ENCODE measurements at places on chromosomes 11 and 22.

GRCh38 chr22:36916034-36916433 lies 2.6 kb downstream of the CSF2RB start:
- DNase-seq, result no peak

DNA sequence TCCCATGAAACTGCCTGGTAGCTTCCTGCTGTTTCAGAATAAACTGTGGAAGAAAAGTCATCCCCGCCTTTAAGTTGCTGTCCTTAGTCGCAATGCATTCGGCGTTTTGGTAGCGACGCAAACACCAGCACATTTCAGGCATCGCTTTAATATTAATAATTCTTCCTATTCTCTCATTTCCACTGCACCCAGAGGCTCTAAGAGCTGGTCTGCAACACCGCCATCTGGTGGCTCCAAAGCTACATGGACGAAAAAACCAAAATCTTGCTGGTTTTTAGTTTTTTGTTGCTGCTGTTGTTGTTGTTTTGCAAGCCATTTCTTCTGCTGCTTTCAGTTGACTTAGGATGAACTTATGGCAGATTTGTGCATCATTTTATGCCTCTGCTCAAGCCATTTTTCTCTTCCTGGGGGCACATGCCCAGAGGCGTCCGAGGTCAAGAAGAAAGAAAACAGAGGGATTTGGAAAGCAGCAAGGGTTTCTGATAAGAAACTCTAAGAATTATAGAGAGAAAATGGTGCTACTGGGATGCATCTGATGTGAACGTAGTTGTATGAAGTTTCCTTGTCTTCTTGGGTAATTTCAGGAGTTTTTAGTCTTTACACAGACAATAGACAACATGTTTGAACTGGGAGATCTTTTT lies 345.4 kb upstream of the KIRREL3 start:
- DNase-seq, result no peak

DNA sequence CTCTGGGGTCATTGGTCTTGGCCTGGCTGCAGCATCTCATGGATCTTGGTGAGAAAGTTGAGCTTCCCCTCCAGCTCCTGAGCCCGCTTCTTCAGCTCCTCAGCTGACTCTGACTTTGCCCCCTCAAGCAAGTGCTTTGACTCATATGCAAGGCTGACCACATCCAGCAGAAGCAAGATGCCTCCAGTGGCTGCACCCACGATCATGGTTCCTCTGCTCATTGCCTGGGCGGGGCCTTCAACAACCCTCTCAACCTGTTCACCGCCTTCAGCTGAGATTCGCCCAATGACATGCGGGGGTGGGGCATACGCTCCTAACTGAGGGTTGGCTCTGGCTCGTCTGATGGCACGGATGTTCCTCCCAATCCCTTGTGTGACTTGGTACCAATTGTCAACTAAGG lies 11.9 kb downstream of the APOL2 start:
- DNase-seq, result no peak

GRCh38 chr11:112300094-112300786 lies 39.6 kb upstream of the PLET1 start:
- DNase-seq, result no peak

- no peak for DNase-seq
These were observed 2373.1 kb upstream of the RAG2 start for GRCh38 chr11:38971141-38971540.

DNA sequence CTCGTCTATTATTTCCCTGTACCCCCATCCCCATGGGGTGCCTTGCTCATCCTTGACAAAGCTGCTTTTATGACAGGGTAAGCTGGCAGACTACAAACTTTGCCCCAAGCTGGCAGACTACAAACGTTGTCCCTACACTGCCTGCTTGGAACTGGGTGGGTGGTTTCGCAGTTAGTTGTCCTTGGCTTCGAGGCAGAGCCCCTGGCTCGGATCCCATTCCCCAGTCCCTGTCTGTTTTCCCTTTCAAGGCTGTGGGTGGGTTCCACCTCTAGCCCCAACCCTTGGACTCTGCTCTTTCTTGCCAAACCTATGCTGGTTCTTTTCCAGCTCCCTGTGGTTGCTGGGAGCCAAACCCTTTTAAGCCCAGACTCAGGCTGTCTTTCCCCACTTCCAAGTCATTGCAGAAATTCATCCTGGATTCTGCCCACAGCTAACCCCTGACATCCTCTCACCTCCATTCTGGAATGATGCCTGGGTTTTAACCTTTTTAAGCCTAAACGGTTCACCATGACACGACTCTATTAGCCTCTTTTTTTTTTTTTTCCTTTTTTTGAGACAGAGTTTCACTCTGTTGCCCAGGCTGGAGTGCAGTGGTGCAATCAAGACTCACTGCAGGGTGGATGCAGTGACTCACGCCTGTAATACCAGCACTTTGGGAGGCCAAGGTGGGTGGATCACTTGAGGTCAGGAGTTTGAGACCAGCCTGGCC lies 9.2 kb upstream of the RBM14 start:
- peak; percentile 41 for DNase-seq

DNA sequence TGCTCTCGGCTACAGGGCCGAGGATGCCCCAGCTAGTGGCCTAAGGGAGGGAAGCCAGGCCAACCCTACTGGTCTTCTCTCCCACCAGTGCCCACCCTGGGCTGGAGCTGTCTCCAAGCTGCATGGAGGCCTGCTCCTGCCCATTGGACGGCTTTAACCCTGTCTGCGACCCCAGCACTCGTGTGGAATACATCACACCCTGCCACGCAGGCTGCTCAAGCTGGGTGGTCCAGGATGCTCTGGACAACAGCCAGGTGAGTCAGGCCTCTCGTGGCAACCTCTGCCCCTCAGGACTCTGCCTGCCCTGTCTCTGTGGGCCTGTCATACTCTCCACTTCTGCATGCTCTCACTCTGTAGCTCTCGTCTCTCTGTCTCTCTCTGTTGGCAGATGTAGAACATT lies 44.1 kb upstream of the TPBGL start:
- no peak for DNase-seq

GRCh38 chr11:4991060-4991459 lies 3.6 kb upstream of the OR51L1 start:
- no peak for DNase-seq

DNA sequence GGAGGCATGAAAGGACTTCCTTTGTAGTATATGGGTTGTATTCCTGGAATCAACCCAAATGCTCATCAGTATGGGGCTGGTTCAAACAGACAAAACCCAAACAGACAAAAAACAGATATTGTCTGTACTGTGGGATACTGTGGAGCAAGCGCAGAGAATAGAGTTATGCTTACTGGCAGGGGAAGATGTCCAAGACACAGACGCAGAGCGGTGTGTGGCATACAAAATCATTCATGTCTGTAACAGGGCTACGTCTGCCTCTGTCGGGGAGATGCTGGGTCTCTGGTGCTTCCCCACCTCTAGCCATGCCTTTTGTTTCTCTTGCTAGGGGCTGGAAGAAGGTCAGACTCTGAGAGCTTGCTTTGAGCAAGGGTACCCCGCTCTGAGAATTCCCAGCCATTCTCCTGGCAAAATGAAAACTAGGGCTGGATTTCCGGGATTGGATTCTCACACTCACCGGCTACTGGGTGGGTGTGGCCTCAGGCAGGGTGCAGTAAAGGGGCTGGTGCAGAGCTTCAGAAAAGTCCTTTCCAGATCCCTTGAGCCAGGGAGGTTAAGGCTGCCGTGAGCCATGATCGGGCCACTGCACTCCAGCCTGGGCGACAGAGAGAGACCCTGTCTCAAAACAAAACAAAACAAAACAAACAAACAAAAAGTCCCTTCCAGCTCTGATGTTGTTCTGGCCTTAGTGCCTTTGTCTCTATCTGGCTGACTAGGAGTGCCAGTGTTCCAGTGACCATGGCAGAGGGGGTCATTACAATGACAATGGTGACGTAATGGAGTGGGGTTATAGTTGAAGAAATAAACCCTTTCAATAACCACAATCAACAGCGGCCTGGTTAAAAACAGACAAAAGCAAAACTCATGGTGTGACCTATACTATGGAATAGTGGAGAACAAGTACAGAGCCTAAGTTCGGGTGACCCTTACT lies 2.9 kb upstream of the ABCC8 start:
- no peak for DNase-seq

DNA sequence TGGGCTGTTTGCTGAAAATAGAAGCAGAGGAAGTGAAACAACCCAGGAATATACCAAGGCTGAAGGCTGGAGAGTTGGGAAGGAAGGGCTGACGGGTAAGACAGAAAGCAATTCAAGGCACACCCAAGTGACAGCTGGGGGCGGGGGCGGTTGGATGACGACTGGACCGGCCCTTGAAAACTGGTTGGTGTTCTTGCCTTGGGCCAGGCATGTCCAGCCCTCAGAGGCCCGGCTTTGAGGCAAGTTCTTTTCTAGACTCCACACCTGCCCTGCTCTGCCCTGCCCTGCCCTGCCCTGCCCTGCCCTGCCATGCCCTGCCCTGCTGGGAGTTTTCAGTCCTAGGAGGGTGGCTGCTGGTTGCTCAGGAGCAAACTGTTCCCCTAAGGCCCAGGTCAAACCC lies 34.2 kb upstream of the CACNG2 start:
- DNase-seq, result no peak

DNA sequence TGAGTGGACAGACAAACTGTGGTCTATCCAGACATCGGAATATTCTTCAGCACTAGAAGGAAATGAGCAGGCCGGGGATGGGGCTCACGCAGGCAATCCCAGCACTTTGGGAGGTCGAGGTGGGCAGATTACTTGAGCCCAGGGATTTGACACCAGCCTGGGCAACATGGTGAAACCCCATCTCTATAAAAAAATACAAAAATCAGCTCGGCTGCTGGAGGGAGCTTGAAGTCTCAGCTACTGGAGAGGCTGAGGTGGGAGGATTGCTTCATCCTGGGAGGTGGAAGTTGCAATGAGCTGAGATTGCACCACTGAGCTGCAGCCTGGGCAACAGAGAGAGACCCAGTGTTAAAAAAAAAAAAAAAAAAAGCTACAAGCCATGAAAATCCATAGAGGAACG lies 8.0 kb upstream of the CTSD start:
- no peak for DNase-seq

DNA sequence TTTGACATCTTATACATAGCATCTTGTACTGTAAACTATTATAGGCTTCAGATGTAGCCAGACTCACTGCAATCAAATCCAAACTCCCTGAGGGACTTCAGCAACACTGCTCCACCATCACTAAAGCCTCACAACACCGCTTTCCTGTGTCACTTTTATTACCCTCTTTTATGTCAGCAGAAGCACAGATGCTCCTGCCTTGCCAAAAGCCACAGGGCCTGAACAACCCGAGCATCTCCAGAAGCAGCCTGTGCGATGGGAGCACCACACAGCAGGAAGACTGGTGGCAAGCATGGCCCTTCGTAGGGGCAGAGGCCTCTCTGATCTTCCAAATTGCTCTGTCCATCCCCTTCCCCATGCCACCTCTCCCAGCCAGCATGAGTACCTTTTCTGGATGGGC lies 22.9 kb downstream of the TMEM123 start:
- no peak for DNase-seq

DNA sequence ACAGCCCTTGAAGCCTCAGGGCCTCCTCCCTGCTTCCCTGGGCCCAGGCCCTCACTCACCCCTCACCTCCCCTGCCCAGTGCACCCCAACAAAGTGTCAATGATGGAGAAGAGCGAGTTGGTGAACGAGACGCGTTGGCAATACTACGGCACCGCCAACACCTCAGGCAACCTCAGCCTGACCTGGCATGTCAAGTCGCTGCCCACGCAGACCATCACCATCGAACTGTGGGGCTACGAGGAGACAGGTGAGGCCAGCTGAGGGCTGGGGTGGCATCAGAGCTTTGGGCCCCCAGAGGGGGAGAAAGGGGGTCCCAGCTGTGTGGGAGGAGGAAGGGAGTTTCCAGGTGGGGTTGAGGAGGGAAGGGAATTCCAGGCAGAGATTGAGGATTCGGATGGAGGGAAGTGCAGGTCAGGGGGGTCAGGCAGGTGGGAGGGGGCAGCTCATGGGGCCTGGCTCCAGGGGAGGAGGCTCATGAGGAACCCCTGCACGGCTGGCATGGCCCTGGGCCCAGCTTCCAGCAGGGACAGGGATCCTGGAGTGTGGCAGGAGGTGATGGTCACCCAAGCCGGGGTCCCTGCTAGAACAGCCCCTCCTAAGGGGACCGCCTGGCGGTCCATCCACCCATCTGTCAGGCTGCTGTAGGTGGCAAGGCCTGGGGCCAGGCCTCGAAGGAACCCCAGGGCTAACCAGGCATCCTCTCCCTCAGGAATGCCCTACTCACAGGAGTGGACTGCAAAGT lies 2.9 kb downstream of the SUSD2 start:
- no peak for DNase-seq

GRCh38 chr11:121555121-121555520 lies 102.4 kb upstream of the SORL1-AS1 start:
- DNase-seq, result no peak

GRCh38 chr11:67264877-67265632 lies 1.2 kb upstream of the GRK2 start:
- DNase-seq, result no peak

- no peak for DNase-seq
These were observed 98.2 kb downstream of the MSANTD4 start for GRCh38 chr11:105923807-105924206.

Data from thoracic aorta (tissue), 2 donors.